ENCODE measurements at places on chromosomes 4 and X.

- DNase-seq: no peak
Observed at GRCh38 chr4:174522183-174523024, at the start of gene HPGD. HPGD (minus strand) TSS chr4:174522488; CDS start chr4:174522451, 37 bp downstream.

DNA sequence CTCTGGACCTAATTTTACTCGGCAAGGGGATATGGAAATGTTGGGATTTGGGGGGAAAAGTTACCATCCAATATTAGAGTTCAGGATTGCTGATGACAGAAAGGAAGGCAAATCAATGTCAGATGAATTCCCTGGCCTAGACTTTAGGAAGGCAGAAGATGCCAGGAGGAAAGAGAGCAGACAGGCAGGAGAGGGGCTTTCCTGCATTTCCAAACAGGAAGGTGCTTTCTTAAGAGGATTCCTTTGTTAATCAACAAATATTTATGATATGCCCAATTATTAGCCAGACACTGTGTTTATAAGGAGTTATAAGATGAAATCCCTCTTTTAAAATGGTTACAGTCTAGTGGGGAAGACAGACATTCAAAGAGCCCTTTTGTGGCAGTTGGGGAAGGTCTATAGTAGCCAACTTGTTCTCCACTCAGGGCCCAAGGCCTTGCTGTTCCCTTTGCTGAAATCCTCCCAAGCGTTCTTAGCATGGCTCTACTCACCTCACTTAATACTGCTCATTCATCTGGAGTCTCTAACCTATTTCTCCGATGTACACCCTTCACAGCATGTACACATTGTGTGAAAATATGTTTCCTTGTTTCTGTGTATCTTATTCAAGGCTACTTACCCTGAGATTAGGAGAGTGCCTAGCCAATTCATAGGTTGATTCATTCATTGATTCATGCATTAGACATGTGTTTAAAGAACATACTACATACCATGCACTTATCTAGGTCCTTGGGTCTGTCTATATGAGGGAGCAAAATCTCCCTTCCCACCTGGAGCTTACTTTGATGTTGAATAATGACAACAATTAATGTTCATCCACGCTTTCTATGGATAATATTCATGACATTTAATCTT is 5.3 kb downstream of the IGFBP7 start:
- no peak for DNase-seq

- DNase-seq: no peak
Observed at GRCh38 chrX:37846141-37846540, 1.2 kb downstream of the DYNLT3 start.

DNA sequence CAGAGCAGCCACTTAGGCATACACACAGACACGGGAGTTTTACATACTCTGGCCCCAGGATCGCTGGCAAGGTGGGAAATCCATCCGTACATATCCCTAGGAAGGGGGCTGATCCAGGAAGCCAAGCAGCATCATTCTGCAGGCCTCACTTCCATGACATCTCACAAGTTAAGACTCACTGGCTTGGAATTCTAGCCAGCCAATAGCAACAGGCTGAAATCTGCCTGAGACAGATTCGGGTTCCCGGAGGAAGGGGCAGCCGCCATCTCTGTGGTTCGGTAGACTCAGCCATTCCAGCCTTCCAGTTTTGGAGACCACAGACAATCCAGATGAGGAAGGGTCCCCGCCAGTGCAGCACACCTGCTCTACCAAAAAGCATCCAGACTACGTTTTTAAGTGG is 31.3 kb downstream of the SOWAHB start:
- no peak for DNase-seq

- no peak for DNase-seq
Observed at GRCh38 chr4:7128644-7129043, 60.8 kb upstream of the GRPEL1 start.

DNA sequence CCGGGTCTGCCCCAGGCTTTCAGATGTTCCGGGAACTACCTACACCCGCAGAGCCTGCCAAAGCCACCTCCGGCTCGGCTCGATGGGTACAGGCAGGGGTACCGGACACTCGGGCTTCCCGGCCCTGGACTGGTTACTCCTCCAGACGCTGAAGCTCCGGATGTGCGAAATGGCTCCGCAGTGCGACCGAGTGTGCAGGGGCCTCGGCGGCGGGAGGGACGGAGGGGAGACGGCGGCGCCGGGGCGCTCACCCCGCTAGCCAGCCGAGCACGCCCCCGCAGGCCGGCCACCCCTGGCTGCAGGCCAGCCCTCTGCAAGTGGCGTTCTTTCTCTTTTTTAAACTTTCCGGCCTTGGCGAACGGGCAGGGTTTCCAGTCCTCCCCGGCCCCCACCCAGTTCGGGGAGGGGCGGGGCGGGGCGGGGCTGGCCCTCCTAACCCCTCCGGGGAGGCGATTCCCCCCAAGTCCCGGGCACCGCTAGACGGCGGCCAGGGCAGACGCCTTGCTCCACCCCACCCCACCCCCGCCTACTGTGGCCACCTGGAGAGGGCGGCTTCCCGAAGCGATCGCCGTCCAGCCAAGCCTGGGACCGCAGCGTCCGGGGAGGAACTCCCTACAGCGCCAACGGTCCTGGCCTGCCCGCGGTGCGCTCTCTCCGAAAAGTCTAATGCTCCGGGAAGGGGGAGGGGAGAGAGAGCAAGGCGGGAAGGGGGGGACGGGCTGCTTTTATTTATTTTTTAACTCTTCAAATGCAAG is 7.5 kb downstream of the BCOR start:
- DNase-seq: no peak

DNA sequence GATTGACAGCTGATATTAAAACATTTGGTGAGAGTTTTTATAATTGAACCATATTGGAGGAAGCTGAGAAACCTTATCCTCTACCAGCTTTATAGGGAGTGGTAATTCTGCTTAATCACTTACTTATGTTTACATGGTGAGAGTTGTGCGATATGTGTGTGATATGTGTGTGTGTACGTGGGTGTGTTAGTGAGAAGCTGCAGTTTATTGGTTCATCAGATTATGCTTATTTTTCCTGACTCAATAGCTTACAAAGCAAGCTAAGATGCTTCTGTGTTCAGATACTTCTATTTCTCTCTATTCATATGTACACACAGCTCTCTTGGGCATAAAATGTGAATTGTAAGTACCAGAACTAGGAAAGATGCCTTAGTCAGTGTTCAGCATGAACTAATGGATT is 343.7 kb downstream of the GRIA2 start:
- DNase-seq: no peak

- DNase-seq: no peak
Observed at GRCh38 chr4:57777876-57778275, 667.7 kb upstream of the IGFBP7 start.

DNA sequence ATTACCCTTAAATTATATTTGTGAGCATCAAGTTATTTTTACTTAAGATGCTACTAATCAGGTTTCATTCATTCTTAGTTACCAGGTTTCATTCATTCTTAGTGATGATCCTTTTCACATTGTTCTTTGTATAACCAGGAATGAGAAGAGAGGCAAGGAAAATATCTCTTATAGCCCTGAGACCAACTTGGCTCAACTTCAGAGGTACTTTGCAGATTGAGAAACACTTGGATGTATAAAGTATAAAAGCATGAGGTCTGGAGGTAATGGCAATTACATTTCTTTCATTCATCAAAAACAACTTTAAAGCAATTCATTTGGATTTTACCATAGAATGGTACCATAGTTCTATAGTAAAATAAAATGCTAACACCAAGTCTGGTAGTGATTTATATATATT is 231.0 kb downstream of the PRDM5 start:
- DNase-seq: no peak

- DNase-seq: no peak
Observed at GRCh38 chr4:12636191-12636590, 847.9 kb downstream of the RAB28 start.

DNA sequence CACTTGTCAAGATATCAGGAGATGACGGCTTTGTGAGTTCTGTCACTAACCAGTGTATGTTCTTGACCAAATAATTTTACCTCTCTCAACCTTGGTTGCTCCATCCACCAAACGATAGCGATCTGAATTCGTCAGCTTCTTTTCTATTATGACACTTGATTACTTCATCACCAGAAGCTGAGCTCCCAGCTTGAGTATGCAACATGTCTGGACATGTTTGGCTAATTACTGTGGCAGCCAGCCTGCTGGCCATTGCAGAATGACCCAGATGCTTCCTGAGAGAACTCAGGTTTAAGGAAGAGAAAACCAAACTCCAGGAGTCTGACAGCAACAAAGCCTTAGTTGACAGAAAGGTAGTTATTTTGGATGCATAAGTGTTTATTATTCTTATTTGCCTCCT is 46.4 kb upstream of the PARM1 start:
- DNase-seq: no peak

GRCh38 chr4:8403173-8403753 is 37.3 kb downstream of the ACOX3 start:
- DNase-seq: no peak

GRCh38 chr4:186939226-186939625 is 215.6 kb upstream of the FAT1 start:
- no peak for DNase-seq

DNA sequence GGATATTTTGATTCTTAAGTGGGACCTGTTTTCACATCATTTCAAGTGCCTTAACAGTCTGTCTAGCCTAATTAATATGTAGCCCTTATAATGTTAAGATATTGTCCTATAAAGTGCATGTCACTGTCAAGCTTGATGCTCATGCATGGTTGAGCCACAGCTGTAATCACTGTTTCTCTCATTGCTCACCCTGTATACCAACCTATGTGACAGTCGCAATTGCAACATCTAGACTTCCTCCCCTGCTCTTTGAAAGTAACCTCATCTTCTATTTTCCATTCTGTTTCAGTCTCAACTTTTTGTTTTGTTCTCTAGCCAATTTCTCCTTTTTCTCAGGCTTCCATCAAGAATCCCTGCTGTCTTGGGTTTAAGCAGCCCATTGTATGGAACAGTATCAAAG is 24.4 kb upstream of the MSL3 start:
- DNase-seq: no peak
